ENCODE measurements at places on chromosomes 7 and 10. TPM values are rescaled to one million over a fixed set of nuclear protein-coding genes. Genes with fewer than 3 reads are reported as not detected.

SYCE1 gene
- total RNA-seq: not detected

CPA5 gene
- not detected for total RNA-seq

KLF14 gene
- total RNA-seq: 0.06 TPM

LRRC61 gene
- 0.07 TPM for total RNA-seq

METTL27 gene
- total RNA-seq: 10.6 TPM

BLNK gene
- total RNA-seq: not detected

CPA4 gene
- total RNA-seq: 3.6 TPM

SEMA3D gene
- 0.07 TPM for total RNA-seq

SPDYE8 gene
- not detected for total RNA-seq

FOXI2 gene
- total RNA-seq: not detected

ANAPC16 gene
- 86.6 TPM for total RNA-seq

LLCFC1 gene
- not detected for total RNA-seq

FOXL3 gene
- not detected for total RNA-seq

ORAI2 gene
- 31.0 TPM for total RNA-seq

GPR22 gene
- not detected for total RNA-seq

DOCK4 gene
- 7.0 TPM for total RNA-seq

FEZF1 gene
- not detected for total RNA-seq

CYP3A5 gene
- 1.1 TPM for total RNA-seq

PODXL gene
- 43.0 TPM for total RNA-seq

CALHM3 gene
- 0.35 TPM for total RNA-seq

ZFAND4 gene
- total RNA-seq: 5.0 TPM

SHH gene
- 0.46 TPM for total RNA-seq

OIT3 gene
- 0.06 TPM for total RNA-seq

CCM2 gene
- total RNA-seq: 51.5 TPM

HABP2 gene
- total RNA-seq: 0.09 TPM

CDNF gene
- 1.3 TPM for total RNA-seq

PDSS1 gene
- 14.4 TPM for total RNA-seq

CCNJ gene
- total RNA-seq: 6.1 TPM

NACAD gene
- total RNA-seq: 0.25 TPM

AOAH gene
- not detected for total RNA-seq

SLC16A9 gene
- total RNA-seq: 0.13 TPM

SYT15B gene
- total RNA-seq: 3.6 TPM

GIMAP7 gene
- not detected for total RNA-seq

PROSER2 gene
- 43.2 TPM for total RNA-seq

OPALIN gene
- total RNA-seq: not detected

TMEM229A gene
- total RNA-seq: not detected

PHF14 gene
- total RNA-seq: 19.4 TPM

WEE2 gene
- total RNA-seq: not detected

HNRNPF gene
- 353 TPM for total RNA-seq

GPR146 gene
- total RNA-seq: 1.9 TPM

KCND2 gene
- not detected for total RNA-seq

OPN1SW gene
- not detected for total RNA-seq

AHR gene
- 6.9 TPM for total RNA-seq

DHTKD1 gene
- 9.5 TPM for total RNA-seq

NME8 gene
- not detected for total RNA-seq

CH25H gene
- total RNA-seq: 0.64 TPM

FAM13C gene
- total RNA-seq: 0.07 TPM

PNLIPRP2 gene
- 0.06 TPM for total RNA-seq

CHAT gene
- total RNA-seq: not detected

TLX1 gene
- total RNA-seq: not detected

WDR86 gene
- total RNA-seq: 0.20 TPM

MBL2 gene
- total RNA-seq: not detected

OLAH gene
- total RNA-seq: 0.92 TPM

FOXP2 gene
- not detected for total RNA-seq

PIP gene
- 0.16 TPM for total RNA-seq

ST8SIA6 gene
- 0.03 TPM for total RNA-seq
